ENCODE measurements at places on chromosomes 16 and 17.

GRCh38 chr17:57187391-57187790, 68.9 kb upstream of the MSI2 start:
- DNase-seq, result no peak

- DNase-seq, result no peak
Measured at GRCh38 chr17:28554565-28554964, 2.1 kb upstream of the UNC119 start.

- DNase-seq, result no peak
Measured at GRCh38 chr17:2138761-2139160, 83.9 kb downstream of the HIC1 start.

DNA sequence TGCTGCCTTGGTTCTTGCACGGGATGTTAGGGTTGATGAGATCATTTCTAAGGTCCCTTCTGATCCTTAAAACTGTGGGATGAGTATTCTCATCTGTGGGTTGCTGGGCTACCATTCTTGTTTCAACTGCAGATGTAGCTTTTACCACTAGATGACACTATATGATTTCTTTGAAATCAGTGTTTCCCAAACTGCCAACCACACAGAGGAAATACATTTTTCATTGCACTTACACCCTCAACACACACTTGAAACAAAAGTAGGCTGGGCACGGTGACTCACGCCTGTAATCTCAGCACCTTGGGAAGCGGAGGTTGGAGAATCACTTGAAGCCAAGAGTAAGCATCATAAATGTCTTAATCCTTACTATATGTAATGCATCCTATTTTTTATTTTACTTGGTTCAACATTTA, 15.3 kb downstream of the LCMT1 start:
- DNase-seq, result peak; percentile 6
